Fibroblast of villous mesenchyme (primary cell): ENCODE measurements at places on chromosomes 1 and 21. TPM values are rescaled to one million over a fixed set of nuclear protein-coding genes. Genes with fewer than 3 reads are reported as not detected.

DNA sequence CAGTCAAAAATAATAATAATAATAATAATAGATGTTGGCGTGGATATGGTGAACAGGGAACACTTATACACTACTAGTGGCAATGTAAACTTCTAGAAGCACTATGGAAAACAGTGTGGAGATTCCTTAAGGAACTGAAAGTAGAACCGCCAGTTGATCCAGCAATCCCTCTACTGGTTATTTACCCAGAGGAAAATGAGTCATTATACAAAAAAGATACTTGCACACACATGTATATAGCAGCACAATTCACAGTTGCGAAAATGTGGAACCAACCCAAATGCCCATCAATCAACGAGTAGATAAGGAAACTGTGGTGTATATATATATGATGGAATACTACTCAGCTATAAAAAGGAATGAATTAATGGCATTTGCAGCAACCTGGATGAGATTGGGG is 176.0 kb downstream of the PLPP3 start:
- no peak for DNase-seq

GRCh38 chr1:167683641-167684502 is 37.9 kb upstream of the MPZL1 start:
- DNase-seq: no peak

The SLX9 gene
- total RNA-seq: 12.1 and 16.4 TPM in 2 replicates

DNA sequence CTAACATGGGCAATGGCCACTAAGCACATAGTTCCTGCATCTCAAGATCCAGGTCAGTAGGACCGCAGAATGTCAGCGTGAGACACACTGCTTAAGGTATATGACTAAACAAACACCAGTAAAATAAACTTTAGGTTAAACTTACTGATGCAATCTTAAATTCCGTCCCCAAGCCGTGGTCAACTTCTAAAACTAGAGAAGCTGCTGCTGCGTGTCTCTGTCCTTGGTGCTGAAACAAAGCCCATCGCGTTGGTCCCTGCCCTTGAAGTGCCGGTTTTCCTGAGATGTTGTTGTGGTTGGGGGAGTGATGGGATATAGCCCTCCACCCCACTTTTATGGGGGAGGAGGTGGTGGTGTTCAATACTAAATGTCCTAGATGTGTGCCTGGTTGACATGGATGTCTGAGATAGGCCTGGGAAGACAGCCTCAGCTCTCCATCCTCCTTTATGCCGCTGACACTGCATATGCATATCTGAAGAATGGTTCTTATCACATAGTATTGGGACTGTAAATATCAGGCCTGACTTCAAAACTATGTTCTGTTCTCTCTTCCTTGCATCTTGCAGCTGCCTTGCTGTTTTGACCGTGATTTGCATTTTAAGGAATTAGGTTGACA is 72.0 kb upstream of the KCNA3 start:
- peak; percentile 63 for DNase-seq

The IFNLR1 gene
- under 0.01 TPM in 1 of 2 replicates, not detected in the other for total RNA-seq

DNA sequence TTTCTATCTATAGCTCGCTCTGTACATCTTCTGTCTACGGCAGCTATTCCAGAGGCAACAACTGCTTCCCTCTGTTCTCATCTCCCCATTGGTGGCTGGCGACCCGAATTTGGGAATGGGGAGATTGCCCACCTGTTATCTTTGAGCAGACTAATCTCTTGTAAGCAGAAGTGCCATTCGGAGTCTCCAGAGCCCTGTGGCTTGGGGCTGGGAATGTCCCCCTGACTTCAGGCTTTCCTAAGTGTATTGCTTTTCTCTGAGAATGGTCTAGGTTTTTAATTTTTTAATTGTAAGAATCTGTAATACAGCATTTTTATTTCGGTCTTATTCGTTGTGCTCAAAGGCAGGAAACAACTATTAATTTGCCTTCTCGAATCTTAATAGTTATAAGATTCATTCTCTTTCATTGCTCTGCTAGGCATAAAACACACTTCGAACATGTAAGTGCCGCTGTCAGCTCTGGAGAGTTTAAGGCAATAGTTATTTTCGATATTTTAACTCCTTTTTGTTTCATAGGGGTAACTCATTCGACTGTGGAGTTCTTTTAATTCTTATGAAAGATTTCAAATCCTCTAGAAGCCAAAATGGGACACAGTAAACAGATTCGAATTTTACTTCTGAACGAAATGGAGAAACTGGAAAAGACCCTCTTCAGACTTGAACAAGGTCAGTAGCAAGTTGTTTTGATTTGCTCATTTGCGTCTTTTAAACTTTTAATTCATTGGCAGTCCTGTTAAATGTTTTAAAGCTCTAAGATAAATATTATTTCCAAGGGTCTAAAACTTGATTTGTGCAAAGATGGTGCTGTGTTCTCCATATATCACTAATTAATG is 514 bp downstream of the AGL start:
- peak; percentile 19 for DNase-seq

GRCh38 chr1:48908606-48909005 is 131.9 kb upstream of the BEND5 start:
- no peak for DNase-seq

DNA sequence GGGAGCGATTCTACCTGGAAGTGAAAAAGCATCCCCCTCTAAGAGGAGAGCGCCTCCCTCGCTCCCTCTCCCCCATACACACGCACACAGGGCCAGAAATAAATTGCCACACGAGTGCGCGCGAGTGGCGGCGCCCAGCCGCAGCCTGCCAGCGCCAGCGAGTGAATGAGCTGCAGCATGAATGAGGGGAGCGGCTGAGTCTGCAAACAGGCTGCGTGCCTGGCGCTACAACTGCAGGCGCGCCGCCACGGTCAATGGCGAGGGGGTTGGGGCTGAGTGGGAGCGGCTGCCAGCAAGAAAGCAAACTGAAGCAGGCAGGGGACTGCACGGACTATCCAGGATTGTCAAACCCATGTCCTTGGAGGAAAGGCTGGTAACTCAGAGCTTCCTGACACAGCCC is 2.2 kb downstream of the CAMK1G start:
- DNase-seq: peak; percentile 48

GRCh38 chr1:194052514-194053338 is 866.3 kb upstream of the B3GALT2 start:
- no peak for DNase-seq

- DNase-seq: peak; percentile 58
Observed at GRCh38 chr1:59116920-59117542, 179.9 kb upstream of the FGGY start.

The NUP133 gene
- 34.5 and 39.7 TPM in 2 replicates for total RNA-seq

The BATF3 gene
- 3.0 and 3.9 TPM in 2 replicates for total RNA-seq

The PDZK1IP1 gene
- total RNA-seq: 0.43 TPM in 1 of 2 replicates, not detected in the other

GRCh38 chr1:21268281-21269239 is 21.7 kb downstream of the ECE1 start:
- DNase-seq: no peak

DNA sequence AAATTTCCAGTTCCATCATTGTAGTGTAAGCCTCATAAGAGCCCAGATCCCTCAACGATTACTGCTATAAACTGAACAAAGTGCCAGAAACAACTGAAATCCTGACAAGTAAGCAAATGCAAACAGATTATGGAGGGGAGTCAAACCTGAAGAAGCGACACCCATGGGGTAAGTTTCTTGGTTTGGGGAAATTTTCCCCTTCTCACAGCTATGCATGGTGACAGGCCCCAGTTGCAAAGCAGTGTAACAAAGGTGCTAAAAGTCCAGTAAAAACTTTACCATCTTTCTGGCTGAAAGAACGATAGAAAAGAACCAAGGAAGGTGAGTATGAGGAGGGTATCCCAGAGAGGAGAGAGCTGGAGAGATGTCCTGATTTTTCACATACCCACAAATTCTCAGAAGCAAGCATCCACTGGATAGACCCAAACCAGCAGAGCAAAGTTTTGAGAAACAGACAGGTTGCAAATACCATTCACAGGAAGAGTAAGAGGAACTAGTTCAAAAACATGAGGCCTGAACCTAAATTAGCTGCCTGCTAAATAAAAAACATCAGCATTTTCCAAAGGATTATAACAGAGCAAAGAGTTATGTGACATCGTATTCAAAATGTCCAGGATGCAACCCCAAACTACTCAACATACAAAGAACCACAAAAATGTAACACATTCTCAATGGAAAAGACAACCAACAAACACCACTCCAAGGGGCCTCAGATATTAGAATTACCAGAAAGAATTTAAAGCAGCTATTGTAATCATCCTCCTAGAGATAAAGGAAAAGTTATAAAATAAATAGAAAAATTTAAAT is 14.5 kb downstream of the SCYL3 start:
- DNase-seq: peak; percentile 34

The MYCBP gene
- total RNA-seq: 6.1 and 11.2 TPM in 2 replicates

GRCh38 chr1:40539338-40539737 is 7.9 kb downstream of the ZNF684 start:
- no peak for DNase-seq
